Heart right ventricle (tissue), 16 donors: ENCODE measurements at places on chromosomes 5 and 9. TPM values are rescaled to one million over a fixed set of nuclear protein-coding genes. Genes with fewer than 3 reads are reported as not detected.

- no peaks in the 10 kb centered on the region for H3K36me3 ChIP-seq
- H3K4me3 ChIP-seq = no peak overlapping the region
- DNase-seq = no peak
- H3K27ac ChIP-seq = no peak overlapping the region
- H3K4me1 ChIP-seq = no peaks in the 10 kb centered on the region
Measured at GRCh38 chr9:80994892-80995291, 694.5 kb downstream of the TLE1 start.

GRCh38 chr5:123478546-123478945 is 33.4 kb upstream of the CSNK1G3 start:
- H3K4me1 ChIP-seq = no peaks in the 10 kb centered on the region
- H3K4me3 ChIP-seq = no peak overlapping the region
- no peaks in the 10 kb centered on the region for H3K36me3 ChIP-seq
- H3K27ac ChIP-seq = no peak overlapping the region
- no peak for DNase-seq
- no peaks in the 10 kb centered on the region for H3K27me3 ChIP-seq

- peaks cover 9% of the 10 kb centered on the region for H3K4me1 ChIP-seq
- H3K27me3 ChIP-seq = no peaks in the 10 kb centered on the region
- H3K4me3 ChIP-seq = no peak overlapping the region
- DNase-seq = no peak
Measured at GRCh38 chr9:133258061-133259015, 16.7 kb downstream of the ABO start.

GRCh38 chr5:95866435-95867040 is 44.0 kb upstream of the GLRX start:
- H3K4me1 ChIP-seq = peaks cover 6% of the 10 kb centered on the region
- H3K36me3 ChIP-seq = no peaks in the 10 kb centered on the region
- no peak overlapping the region for H3K4me3 ChIP-seq
- no peak for DNase-seq
- no peak overlapping the region for H3K27ac ChIP-seq
- H3K27me3 ChIP-seq = no peaks in the 10 kb centered on the region

DNA sequence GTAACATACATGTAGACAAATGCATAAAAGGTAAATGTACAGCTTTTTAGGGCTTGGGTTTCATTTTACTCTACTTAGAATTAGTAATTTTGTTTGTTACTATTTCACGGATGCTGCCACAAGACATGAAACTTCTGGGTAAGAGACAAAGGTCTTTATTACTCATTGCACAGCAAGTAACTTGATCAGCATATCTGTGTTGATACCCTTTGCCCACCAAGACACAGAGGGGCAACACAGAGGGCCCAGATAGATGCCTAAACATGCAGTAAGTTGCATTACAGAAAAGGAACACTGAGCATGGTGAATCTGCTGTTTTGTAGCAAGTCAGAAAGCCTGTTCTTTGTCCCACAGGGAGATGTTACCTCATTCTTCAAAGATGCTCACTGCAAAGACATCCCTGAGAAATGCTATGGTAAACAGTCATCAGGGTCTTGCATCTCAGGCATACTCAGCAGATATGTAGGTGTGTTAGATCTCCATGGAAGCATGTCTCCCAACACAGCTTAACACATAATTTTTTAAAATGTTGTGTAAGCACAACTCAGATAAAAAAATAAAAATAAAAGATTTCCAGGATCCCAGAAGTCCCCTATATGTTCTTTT is 10.3 kb downstream of the ITGA2 start:
- no peaks in the 10 kb centered on the region for H3K4me1 ChIP-seq
- H3K36me3 ChIP-seq = no peaks in the 10 kb centered on the region
- no peak overlapping the region for H3K27ac ChIP-seq
- no peaks in the 10 kb centered on the region for H3K27me3 ChIP-seq
- no peak for DNase-seq
- no peak overlapping the region for H3K4me3 ChIP-seq

GRCh38 chr5:58330781-58331180 is 129.1 kb downstream of the PLK2 start:
- no peaks in the 10 kb centered on the region for H3K4me1 ChIP-seq
- H3K36me3 ChIP-seq = no peaks in the 10 kb centered on the region
- DNase-seq = no peak
- H3K27me3 ChIP-seq = no peaks in the 10 kb centered on the region
- H3K4me3 ChIP-seq = no peak overlapping the region

DNA sequence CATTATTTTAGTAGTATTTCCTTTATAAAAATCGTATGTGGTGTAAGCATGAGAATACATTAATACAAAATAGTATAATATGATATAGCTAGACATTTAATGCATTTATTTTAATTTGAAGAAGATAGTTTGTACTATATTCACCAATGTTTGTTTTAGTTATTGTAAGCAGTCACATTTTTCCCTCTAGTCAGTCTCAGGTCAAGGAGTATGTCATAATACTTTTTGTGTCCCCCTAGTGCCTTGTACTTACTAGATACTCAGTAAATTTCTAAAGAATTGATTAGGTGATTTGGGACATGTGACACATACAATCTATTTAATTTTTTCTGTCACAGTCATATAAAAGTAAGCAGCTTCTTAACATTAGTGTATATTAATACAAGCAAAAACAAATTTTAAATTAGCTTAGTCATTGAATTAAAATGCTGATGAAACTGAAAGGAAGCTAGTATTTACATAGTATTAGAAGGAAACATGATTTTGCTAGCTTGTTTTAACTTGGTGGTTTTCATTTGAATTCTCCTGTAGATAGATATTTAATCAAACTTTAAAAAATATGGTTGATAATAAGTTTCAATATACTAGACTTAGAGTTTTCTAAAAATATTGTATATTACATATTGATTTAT is 242.2 kb downstream of the FER start:
- H3K27me3 ChIP-seq = no peaks in the 10 kb centered on the region
- H3K27ac ChIP-seq = no peak overlapping the region
- DNase-seq = no peak
- no peaks in the 10 kb centered on the region for H3K36me3 ChIP-seq
- H3K4me1 ChIP-seq = no peaks in the 10 kb centered on the region
- H3K4me3 ChIP-seq = no peak overlapping the region

SNCAIP gene
- total RNA-seq = 1.6 TPM

MCIDAS gene
- not detected for total RNA-seq

DENND4C gene
- 23.0 TPM for total RNA-seq
